ENCODE measurements at places on chromosomes 11 and 22.

DNA sequence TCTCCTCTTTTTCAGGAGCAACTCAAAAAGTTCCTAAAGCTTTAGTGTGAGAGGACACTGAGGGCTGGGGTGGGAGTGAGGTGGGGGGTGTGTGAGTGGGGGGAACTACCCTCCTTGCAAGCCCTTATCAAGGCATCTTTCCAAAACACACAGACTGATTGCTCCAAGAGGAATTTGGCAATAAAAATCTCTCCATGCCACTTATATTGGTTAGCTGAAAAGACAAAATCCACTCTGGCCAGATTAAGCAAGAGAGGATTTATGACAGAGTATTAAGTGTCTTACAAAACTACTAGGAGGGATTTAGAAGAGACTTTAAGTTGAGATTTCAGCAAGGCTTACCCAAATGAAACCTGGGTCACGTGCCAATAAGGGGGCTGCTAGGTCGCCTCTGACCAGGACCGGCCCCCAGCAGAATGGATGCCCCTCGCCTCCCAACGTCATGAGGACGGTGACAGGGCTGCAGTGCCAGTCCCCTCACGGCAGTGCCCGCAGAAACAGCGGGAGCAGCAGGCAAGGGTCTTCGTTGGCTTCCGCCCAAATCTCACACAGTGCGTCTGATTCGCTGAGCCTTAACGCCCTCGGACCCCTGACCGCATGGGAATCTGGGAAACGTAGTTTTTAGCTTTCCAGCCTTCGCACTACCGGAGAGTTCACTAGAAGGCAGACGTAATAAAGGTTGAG lies 22.1 kb upstream of the CTR9 start:
- no peak for DNase-seq

DNA sequence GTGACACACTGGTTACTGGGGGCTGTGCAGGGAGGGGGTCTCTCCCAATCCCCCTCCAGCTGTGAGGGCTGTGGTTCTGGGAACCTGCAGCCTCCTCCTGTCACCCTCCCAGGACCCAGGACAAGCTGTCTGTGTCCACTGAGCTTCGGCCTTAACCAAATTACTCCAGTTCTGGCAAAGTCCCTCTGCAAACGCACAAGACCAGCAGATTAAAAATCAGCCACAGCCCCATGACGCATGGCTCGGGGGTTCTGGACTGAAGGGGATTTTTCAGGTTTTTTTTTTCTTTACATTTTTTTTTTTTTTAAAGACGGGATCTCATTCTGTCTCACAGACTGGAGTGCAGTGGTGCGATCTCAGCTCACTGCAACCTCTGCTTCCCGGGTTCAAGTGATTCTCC lies 32.2 kb upstream of the A4GALT start:
- no peak for DNase-seq

DNA sequence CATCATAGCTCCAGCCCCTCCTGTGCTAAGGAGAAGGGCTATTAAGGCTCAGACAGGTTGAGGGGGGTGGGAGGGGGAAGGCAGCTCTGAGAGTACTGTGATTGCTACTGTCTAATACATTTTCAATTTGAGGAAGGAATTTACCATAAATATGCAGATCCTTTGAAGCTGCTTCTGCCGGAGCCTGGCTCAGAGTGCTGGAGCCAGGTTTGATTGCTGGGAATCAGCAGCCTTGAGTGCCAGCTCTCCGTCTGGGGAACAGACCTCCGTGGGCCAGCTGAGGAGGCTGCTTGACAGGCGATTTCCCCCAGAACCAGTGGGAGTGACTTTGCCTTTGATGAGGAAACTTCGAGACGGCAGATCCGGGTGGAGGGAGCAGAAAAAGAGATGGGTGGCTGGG lies 141.7 kb upstream of the TBCEL start:
- DNase-seq, result no peak

DNA sequence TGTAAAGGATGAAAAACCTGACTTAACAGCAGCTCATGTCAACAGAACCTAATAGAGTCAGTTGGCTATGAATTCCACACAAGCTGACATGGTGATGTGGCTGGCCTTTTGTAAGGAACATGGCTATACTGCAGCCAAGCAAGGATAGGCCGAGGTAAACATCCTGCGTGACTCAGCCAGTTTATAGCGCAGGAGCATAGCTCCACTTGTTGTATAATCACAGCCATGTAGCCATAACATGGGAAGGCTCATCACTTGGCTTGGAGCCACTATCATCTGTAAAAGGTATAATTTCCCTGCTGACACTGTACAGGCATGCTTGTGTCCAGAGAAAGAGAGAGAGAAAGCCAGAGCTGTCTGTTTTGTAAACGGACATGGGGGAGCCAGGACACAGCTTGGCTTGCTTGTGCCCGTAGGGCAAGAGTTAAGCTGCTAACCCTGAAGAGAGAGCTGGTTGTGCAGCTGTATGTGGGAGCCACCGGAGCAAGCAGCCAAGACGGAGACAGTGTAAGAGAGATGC lies 104.4 kb upstream of the PLET1 start:
- no peak for DNase-seq

DNA sequence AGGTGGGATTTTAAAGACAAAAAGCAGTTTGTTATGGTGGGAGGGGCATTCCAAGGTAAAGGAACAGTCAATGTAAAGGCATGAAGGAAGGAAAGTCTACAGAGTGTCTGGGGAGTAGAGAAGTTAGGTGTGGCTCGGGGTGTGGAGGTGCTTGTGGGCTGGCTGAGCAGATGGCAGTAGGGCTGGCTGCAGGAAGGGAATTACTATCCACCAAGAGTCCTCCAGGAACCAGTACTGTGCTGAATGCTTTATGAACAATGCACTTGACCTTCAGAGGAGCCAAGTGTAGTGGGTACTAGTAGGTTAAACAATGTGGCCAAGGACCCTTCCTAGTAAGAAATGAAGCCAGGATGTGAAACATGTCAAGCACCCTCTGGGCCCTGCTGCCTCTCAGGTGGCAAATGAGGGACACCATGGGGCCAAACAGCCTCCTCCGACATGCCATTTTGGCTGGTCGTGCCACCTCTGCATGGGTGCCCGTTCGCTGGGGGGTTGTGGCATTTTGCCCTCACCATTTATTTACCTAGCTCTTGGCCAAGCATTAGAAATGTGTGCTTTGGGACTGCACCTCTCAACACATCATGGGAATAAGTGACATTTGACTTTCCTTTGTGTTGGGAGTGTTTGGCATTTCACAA lies 123.6 kb upstream of the TENM4 start:
- DNase-seq, result no peak

GRCh38 chr11:129508163-129508562 lies 132.5 kb downstream of the BARX2 start:
- DNase-seq, result no peak

- no peak for DNase-seq
Observed at GRCh38 chr11:82003024-82003423, 730.6 kb downstream of the FAM181B start.

- DNase-seq, result no peak
Observed at GRCh38 chr11:116536416-116536815, 236.4 kb downstream of the BUD13 start.

GRCh38 chr22:50531962-50532674 lies 2.3 kb upstream of the TYMP start:
- DNase-seq, result no peak

DNA sequence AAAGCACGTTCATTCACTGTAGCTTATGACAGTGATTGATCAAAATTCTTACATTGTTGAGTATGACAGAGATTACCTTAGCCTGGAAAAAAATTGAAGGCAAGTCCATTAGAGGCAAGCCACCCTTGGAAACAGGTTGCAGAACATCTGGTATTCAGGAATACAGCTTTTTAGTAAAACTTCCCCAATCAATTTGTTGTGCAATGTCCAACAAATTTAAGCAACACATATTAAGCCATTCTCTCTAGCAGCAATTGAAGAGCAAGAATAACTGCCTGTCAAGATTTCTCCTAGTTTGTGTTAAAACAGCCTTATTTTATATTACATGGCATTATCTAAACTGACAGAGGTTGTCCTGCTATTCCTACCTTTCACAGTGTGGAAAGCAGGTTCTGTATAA lies 37.0 kb downstream of the BCL2L13 start:
- DNase-seq, result no peak

DNA sequence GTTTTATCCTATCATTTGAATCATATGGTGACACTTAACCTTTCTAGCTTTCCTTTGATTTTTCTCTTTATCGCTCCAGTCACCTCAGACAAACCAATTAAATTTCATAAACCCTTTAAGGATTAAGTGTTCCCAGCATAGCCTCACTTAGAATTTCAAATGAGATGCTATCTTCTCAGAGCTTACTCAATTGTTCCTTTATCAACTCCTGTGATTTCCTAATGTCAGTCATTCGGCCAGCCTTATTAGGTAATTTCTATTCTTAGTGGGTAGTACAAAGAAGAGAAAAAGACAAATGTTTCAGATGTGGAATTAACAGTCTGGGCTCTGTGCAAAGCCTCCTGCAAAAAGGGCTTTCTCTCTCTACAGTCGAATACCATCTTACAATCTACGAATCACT lies 77.1 kb upstream of the CCDC90B start:
- DNase-seq, result no peak

DNA sequence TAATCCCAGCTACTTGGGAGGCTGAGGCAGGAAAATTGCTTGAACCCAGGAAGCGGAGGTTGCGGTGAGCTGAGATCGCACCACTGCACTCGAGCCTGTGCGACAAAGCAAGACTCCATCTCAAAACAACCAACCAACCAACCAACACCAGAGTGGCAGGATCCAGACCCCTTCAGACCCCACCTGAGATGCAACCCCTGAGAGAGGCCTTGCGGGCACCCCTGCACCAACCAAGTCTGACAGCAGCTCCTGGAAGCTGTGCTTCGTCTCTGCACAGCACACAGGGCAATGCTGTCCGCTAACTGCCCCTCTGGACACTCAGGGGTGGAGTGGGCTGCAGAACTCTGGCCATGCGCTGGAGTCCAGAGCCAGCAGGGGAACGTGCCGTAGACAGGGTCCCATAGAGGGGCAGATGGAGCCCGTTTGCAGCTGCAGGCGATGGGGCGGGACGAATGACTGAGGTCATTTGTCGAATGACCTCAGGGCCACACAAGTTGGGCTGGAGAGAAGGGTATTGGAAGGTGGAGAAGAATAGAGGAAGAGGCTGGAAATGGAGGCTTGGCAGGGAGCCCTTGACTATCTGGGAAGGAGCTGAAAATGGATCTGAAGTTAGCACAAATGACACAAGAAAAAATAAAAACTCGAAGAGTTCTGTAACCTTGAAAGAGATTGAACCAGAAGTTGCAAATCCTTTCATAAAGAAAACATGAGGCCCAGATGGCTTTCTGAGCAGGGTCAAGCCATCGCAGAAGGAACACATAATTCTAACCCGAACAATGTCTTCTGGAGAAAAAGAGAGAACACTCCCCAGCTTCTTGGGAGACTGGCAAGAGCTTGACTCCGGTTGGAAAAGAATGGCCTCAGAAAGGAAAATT lies 199.7 kb downstream of the CTTN start:
- DNase-seq, result no peak

GRCh38 chr11:111923351-111923788 lies 4.7 kb downstream of the C11orf52 start:
- DNase-seq, result no peak

DNA sequence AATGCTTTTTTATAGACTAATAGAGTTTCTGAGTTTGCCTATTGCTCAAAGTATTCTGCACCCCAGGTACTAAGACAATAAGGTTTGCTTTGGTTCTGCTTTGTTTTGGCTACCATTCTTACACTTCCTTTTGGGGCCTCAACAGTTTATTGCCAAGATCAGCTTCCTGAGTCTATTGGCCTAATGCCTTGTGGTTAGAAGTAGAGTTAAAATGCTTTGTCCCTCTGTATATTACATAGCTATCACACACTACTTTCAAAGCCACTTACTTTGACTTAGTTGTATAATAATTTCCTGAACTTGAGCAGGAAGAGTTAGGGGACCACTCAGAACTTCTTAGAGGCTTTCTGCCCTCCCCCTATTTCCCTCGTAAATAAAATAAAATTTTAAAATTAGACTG lies 96.5 kb downstream of the DLG2 start:
- DNase-seq, result no peak

DNA sequence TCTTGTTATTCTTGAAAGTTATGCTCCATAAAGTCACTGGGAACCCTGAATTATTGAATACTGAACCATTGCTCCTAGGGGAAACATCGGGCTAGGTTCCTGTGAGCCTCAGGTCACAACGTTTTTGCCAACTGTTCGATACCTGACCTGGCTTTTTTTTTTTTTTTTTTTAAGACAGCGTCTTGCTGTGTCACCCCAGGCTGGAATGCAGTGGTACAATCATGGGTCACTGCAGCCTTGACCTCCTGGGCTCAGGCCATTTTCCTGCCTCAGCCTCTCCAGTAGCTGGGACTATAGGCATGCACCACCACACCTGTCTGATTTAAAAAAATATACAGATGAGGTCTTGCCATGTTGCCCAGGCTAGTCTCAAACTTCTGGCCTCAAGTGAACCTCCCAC lies 22.5 kb downstream of the LRP5 start:
- DNase-seq, result no peak

DNA sequence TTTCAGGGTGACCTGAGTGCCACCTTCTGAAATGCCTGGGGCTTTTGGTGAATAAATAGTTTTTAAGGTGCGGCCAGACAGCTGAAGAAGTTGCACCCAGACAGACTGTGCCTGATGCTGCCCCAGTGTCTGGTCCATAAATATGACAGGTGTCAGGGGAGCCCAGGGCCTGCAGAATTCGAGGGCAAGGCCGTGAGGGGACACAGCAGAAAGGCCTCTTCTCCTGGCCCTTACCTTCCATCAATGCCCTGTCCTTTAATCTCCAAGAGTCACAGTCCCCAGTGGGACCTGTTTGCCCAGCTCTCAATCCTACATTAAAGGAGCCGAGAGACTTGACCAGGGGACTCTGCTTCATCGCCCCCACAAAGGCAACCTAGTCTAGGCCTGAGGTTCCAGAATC lies 45.7 kb downstream of the NAT10 start:
- DNase-seq, result no peak

- DNase-seq, result no peak
Observed at GRCh38 chr22:29912141-29912540, 29.2 kb downstream of the MTMR3 start.

DNA sequence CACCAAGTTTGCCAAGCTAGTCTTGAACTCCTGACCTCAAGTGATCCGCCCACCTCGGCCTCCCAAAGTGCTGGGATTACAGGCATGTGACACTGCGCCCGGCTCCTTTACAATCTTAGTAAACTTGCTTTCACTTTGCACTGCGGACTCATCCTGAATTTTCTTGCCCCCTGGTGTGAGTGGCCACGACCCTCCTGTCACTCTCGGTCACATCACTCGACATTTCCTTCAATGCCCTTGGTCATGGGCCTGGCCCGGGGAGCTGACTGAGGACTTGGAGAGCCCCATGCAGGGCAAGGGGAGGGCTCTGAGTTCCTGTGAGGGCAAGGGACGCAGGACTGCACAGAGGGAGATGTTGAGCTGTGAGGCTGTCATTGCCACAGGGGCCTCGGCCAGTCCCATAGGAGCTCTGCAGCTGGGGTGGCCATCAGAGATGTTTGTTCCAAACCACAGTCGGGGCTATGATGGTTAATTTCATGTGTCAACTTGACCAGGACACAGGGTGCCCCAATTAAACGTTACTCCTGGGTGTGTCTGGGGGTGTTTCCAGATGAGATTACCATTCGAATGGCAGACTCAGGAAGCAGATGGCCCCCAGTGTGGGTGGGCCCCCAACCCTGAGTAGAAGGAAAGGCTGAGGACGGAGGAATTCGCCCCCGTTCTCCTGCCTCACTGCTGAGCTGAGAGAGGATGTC lies 21.2 kb downstream of the A4GALT start:
- DNase-seq, result no peak

GRCh38 chr11:69995697-69996096 lies 82.4 kb upstream of the ANO1 start:
- DNase-seq, result no peak

GRCh38 chr22:39647836-39648629 lies 77.5 kb downstream of the CACNA1I start:
- no peak for DNase-seq
